ENCODE measurements at places on chromosomes 3 and 15.

DNA sequence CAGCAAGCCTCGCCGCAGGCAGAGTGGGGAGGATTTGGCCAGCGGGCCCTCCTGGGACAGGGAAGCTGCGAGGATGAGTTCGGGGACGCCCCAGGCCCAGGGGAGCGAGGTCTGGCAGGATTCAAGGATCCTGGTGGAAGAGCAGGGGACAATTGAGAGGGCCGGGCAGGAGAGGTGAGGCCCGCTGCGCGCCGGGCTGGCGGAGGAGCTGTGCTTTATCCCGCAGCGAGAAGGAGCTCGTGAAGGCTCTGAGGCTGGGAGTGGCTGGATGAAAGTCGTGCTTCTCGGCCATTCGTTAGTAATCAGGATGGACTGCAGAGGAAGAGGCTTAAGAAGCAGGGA lies 3.6 kb downstream of the SLC51A start:
- DNase-seq: no peak

GRCh38 chr3:10594915-10595314 lies 89.5 kb upstream of the ATP2B2 start:
- DNase-seq: no peak

GRCh38 chr3:46812237-46812791 lies 50.9 kb downstream of the MYL3 start:
- no peak for DNase-seq

DNA sequence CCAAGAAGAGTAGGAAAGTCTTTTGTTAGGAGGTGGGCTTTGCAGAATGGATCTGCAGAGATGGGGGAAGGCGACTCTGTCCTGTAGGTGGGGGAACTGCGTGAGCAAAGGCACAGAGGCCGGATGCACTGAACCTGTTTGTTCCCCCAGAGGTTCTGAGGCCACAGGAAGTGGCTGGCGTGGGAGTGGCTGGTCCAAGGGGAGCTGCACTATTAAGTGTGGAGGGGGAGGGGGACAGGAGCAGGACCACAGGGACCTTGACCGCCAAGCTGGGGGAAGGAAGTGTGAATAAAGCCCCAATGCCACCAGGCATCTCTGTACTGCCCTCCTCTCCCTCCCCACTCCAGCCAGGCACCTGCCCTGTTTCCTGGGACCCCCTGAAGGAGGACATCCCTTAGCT lies 51.8 kb downstream of the CYP11A1 start:
- no peak for DNase-seq

- no peak for DNase-seq
Observed at GRCh38 chr15:59991834-59992233, 12.3 kb upstream of the FOXB1 start.

- DNase-seq: no peak
Observed at GRCh38 chr3:67292356-67293121, 294.4 kb downstream of the KBTBD8 start.

DNA sequence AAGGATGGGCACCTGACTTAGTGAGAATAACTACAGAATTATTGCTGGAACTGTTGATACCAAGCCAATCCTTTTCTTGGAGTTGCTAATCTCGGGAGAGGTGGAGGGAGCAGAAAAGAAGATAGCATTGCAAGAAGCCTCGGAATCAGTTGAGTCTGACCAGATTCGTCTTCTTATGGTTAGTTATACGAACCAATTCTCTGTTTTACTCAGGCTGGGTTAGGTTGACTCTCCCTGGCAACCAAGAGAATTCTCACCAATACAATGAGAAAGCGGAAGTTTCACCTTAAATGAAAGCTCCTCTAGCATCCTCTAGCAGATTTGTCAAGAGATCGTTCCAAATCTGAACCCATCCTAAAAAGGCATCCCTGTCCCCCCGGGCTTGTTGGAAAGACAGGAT lies 43.5 kb upstream of the UBE2E1 start:
- no peak for DNase-seq

GRCh38 chr3:27533718-27534573 lies 49.8 kb upstream of the SLC4A7 start:
- DNase-seq: peak; percentile 95

GRCh38 chr3:117788061-117788460 lies 1078.5 kb downstream of the TUSC7 start:
- DNase-seq: peak; percentile 61

GRCh38 chr3:73026760-73027113 lies 30.1 kb downstream of the PPP4R2 start:
- no peak for DNase-seq

DNA sequence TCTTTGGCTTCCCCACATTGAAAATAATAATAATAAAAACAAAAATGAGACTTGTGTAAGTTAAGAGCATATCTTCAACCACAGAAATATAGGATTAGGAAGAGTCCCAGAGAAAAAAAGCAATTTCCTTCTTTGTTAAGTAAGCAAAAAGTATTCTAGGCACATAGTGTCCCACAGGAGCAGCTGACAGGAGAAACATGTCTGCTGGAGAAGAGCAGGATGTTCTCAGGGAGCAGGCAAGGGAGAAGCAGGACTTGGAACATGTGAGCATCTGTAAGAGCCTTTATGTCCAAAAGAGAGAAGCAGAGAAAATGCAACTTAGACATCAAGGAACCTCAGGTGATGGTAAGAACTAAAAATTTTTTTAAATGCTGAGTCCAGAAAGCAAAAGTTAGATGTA lies 39.0 kb downstream of the TTC23 start:
- no peak for DNase-seq

DNA sequence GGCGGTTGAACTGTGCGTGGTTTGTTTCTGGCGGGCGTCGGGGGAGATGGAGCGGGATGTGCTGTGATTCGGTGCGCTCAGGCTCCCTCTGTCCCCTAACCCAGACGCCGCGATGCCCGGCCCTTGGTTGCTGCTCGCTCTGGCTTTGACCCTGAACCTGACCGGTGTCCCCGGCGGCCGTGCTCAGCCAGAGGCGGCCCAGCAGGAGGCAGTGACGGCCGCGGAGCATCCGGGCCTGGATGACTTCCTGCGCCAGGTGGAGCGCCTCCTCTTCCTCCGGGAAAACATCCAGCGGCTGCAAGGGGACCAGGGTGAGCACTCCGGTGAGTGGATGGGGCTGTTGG lies 1.2 kb downstream of the TRH start:
- no peak for DNase-seq

DNA sequence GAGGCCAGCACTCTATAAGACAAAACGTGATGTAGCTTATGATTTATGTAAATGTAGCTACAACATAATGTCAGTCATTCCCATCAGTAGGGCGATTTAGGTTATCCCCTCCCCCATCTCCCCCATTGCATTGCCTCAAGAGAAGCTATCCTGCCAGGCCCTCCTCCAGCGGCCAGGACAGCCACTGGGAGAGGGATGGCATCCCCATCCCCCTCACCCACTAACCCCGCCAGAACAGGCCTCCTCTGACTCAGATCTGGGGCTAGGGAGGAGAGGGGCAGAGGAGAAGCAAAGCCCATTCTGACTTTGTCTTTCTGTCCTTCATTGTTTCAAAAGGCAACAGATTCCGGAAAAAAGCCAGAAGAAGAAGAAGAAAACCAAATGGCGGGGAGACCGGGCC lies 32.6 kb upstream of the ESYT3 start:
- DNase-seq: no peak

GRCh38 chr3:184282941-184283340 lies 7.1 kb downstream of the ECE2 start:
- DNase-seq: no peak

DNA sequence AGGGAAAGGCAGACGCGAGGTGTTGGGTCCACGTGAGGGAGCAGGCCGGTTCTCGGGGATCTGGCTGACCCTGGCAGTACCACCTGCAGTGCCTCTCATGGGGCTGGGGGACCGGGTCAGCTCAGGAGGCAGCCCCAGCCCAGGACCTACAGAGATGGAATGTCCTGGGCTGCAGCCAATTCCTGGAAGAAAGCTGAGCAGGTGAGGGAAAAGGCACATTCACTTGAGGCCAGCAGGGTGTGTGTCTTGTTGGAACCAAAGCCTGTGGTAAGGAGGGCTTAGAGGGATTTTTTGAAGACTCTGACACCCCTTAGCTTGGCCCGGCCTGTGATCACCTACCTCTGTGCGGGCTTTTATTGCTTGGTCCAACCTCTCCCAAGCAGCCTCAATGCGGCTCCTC lies 15.8 kb downstream of the PLA2G4B start:
- DNase-seq: no peak

GRCh38 chr15:57451555-57451954 lies 75.2 kb downstream of the CGNL1 start:
- DNase-seq: no peak

- peak; percentile 23 for DNase-seq
Observed at GRCh38 chr15:66080717-66081398, 172.7 kb downstream of the MEGF11 start.

DNA sequence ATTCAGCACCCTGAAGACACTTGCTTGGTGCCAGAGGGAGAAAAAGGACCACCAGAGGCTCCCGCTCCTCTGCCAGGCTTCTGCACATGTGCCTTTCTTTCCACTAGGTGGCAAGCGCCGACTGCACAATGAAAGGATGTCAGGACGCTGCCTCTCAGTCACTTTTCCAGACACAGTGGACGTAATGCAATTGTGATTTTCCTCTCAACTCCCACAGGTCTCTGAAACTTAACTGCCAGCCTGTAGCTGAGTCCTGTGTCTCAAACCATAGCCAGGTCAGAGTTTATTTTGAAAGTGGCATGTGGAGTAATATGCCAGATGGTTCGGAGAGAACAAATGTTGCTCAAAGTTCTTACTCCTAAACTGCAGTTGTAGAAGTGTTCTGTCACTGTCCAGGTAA lies 162.9 kb downstream of the ITPR1 start:
- DNase-seq: peak; percentile 14

DNA sequence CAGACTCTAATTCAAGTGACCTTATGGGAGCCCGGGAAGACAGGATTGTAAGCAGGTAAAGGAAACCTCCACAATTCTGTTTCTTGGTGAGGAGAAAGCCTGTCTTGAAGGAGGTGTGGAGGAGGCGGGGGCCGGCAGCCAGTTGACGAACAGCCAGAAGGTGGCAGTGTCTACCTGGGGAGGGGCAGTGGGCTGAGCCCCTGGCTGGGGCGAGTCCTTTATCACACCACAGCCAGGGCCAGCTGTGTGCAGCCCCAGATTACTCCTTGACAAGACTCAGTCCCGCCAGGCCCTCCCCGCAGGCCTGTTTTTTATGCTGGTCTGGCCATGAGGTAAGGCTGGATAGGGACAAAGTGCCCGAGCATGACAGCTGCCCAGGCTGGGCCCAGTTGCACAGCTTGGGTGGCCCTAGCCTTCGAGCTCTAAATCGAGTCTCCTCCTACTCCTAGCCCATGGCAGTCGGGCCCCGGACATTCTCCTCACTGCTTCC lies 40.9 kb upstream of the IDH2 start:
- DNase-seq: no peak

DNA sequence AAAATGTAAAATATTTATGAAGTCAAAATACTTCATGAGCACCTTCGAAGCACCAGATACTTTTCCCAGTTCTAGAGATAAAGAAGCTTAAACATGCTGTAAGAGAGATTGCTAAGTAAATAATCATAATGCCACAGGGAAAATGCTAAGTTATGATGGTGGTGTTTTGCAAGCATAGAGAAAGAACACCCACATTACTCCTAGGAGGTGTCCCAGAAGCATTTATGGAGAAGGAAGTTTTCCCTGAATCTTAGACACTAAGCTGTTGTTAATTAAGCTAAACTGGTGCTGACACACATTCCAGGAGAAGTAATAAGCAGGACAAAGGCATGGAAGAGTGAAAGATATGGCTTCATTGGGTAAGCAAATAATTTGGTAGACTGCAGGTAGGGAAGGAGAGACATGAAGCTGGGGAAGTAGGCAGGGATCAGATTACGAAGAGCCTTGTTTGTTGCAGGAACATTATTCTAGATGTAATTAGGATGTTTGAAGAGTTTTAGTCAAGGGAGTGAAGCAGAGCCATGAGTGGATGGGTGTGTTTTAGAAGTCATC lies 40.4 kb upstream of the CHMP2B start:
- DNase-seq: no peak

GRCh38 chr15:85155857-85156256 lies 174.2 kb downstream of the PDE8A start:
- DNase-seq: no peak

- DNase-seq: peak; percentile 24
Observed at GRCh38 chr15:30065025-30065801, 17.5 kb upstream of the GOLGA8J start.

DNA sequence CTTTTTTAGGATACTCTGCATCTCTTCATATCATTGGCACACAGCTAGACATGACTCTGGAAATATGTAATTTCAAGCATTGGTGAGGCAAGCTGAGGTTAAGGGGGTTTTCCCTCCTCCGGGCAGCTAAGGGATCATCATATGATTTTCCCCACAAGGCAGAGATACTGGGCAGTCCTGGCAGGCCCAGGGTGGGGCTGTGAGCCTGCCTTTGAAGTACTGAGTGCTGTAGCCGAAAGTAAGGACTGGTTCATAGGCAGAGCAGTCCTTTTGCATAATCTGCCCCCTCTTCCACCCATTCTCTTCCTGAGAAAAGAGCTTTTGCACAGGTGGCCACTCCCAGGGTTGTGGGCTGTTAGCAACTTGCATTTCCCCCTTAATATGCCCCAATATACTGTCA lies 168.8 kb upstream of the MANF start:
- DNase-seq: no peak

- no peak for DNase-seq
Observed at GRCh38 chr3:167874671-167875372, 139.3 kb downstream of the SERPINI1 start.

DNA sequence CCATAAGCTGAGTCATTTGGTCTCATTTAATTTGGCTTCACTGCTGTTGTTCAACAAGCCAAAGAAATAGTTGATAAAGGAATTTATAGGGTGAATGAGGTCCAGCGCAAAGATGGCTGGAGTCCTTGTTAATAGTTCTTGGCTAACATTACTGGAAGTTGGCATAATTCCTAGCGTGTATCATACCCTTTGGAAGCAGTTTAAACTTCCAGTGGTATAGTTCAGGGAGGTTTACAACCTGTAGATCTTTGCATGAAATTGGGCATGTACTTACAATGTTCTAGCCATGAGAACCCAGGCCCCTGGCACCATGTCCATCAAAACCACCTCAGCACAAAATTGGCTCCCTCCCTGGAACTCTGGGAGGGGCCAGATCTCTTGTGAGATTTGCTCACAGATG lies 380.8 kb downstream of the LRTM1 start:
- no peak for DNase-seq

DNA sequence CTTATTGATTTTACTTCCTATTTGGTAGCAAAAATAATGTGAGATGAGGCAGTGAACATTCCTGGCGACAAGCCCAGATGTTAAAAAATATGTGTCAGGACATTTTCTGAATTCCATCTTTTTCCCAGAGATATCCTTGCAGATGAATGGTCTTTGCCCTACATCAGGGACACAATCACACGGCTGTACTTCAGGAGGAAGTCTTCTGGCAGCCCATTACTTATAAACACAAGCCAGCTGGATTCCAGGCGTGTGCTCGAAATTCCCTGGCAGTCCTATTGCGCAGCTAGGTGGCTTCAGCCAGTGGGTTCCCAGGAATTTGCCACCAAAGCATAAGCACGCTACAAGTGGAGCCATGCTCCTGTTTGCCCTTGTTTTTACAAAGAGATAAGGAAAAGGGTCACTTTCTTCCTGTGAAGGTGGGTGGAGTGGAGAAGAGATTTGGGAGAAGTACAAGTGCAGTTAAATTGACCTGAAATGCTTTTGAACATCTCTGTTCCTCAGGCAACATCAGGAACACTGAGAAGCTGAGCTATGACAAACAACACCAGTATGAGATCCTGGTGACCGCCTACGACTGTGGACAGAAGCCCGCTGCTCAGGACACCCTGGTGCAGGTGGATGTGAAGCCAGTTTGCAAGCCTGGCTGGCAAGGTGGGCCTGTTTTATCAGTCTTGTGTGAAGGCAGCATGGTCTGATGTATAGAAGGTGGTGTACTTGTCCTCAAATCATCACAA lies 257.1 kb upstream of the TRIM42 start:
- DNase-seq: no peak

GRCh38 chr3:188914552-188914951 lies 257.2 kb upstream of the TPRG1 start:
- DNase-seq: no peak

GRCh38 chr15:76377217-76377616 lies 40.6 kb downstream of the ISL2 start:
- DNase-seq: no peak
